ENCODE measurements at places on chromosomes 4 and X.

DNA sequence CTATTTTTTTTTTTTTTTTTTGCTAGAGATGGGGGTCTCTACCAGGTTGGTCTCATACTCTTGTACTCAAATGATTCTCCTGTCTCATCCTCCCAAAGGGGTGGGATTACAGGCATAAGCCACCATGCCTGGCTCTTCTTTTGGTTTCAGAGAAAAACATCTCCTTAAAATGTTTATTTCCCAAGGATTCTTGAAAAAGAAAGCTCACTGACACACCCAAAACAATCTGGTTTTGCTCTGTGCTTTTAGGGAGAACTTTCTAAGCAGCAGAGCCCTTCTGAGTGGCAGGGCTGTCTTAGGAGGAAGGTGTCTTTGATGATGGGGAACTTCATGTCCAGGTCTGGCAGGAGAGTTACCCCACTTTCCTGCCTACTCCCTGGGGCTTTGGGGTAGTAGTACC, 1.2 kb downstream of the SOD3 start:
- no peak overlapping the region for H3K4me3 ChIP-seq
- DNase-seq = no peak
- H3K27ac ChIP-seq = no peak overlapping the region
- H3K27me3 ChIP-seq = peaks cover 14% of the 10 kb centered on the region

GRCh38 chr4:72858328-72858727, 211.2 kb downstream of the COX18 start:
- no peak overlapping the region for H3K4me3 ChIP-seq
- H3K27me3 ChIP-seq = peaks cover 1% of the 10 kb centered on the region
- no peaks in the 10 kb centered on the region for H3K36me3 ChIP-seq
- DNase-seq = no peak
- no peaks in the 10 kb centered on the region for H3K4me1 ChIP-seq

GRCh38 chr4:182560358-182560757, 317.2 kb downstream of the TENM3 start:
- no peak overlapping the region for H3K4me3 ChIP-seq
- no peaks in the 10 kb centered on the region for H3K36me3 ChIP-seq
- H3K4me1 ChIP-seq = no peaks in the 10 kb centered on the region
- H3K27me3 ChIP-seq = peaks cover 7% of the 10 kb centered on the region
- H3K27ac ChIP-seq = no peak overlapping the region

DNA sequence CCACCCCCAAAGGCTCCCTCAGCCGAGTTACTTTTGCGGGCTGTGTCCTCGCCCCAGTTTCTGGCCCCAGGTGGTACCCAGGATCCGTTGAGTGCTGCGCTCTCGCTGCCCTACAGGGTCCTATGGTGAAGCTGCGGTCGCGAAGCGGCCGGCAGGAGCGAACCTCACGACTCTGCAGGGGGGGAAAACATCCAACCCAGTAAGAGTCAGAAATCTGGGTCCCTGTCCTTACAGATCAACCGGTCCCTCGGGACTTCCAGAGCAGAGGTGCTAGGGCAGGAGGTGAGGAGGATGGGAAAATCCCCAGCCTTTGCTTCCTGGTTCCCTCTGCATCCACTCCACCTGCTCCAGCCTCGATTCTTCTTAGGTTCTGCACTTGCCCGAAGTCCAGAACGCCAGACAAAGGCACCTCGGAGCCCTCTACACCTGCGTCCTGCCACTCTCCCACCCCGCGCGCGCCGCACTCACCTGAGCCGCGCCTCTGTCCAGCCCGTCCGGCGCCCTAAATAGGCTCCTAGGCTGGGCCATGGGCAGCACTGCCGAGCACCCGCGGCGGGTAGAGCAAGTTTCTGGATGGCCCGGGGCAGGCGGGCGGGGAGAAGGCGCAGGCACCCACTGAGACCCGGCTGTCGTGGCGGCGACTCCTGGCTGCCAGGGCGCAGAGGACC, at the start of gene HS3ST1:
Gene HS3ST1 (minus strand): TSS at position 664 of the 668 bp plus-strand sequence. CDS start 28,889 bp downstream, outside the sequence.
- H3K27me3 ChIP-seq = no peaks in the 10 kb centered on the region
- no peak for DNase-seq
- no peaks in the 10 kb centered on the region for H3K36me3 ChIP-seq
- peaks cover 25% of the 10 kb centered on the region for H3K4me1 ChIP-seq
- H3K27ac ChIP-seq = peak within 1 kb of the TSS; percentile 64
- peak within 1 kb of the TSS; percentile 87 for H3K4me3 ChIP-seq

- H3K36me3 ChIP-seq = peaks cover 30% of the 10 kb centered on the region
- DNase-seq = no peak
Observed at GRCh38 chr4:150345207-150345744, 236.7 kb upstream of the MAB21L2 start.

DNA sequence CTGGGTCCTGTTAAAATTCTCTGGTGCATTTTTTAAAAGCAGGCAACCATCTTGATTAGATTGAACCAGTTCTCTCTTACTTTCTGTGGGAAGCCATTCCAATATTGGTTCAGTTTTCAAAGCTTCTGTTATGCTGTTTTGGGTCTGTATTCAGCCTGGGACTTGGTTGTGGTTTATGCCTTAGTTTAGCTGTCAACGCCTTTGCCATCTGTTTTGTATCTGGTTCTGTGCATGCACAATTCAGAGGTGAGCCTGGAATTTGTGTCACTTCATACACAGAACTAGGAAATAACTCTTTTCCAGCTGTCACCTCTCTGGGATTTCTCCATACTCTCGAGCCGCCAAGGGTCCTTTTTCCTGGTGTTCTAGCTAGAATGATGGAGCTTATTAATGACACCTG, 46.2 kb downstream of the STAP1 start:
- peaks cover 63% of the 10 kb centered on the region for H3K36me3 ChIP-seq
- no peak overlapping the region for H3K27ac ChIP-seq
- peaks cover 3% of the 10 kb centered on the region for H3K4me1 ChIP-seq

DNA sequence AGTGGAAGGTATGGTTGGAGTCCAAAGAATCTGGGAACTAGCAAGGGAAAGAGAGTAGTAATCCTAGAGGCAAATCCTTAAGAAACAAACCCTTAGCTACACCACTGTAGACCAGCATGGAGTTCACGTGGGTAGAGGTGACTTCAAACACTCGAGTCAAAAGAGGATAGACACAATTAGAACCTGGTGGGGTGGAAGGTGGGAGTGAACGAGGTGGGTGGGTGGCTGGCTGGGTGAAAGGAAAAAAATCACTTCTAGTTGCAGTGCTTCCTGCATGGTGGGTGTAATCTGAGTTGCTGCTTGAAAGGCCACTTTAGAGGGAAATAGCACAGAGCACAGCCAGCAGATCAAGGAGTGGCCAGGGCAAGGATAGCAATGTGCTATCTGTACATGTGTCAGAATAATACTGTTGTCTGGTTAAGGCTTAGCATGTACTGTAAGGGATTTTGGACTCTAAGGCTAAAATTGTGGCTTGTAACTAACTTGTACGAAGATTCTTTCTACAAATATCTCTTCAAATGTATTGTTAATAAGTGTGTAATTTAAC, 356.2 kb downstream of the GRIA2 start:
- H3K27ac ChIP-seq = no peak overlapping the region
- DNase-seq = no peak
- no peaks in the 10 kb centered on the region for H3K27me3 ChIP-seq
- no peaks in the 10 kb centered on the region for H3K4me1 ChIP-seq
- H3K4me3 ChIP-seq = no peak overlapping the region
- no peaks in the 10 kb centered on the region for H3K36me3 ChIP-seq

GRCh38 chr4:142540483-142540804, 305.7 kb downstream of the INPP4B start:
- H3K27me3 ChIP-seq = no peaks in the 10 kb centered on the region
- H3K36me3 ChIP-seq = no peaks in the 10 kb centered on the region
- no peak overlapping the region for H3K4me3 ChIP-seq
- DNase-seq = no peak

DNA sequence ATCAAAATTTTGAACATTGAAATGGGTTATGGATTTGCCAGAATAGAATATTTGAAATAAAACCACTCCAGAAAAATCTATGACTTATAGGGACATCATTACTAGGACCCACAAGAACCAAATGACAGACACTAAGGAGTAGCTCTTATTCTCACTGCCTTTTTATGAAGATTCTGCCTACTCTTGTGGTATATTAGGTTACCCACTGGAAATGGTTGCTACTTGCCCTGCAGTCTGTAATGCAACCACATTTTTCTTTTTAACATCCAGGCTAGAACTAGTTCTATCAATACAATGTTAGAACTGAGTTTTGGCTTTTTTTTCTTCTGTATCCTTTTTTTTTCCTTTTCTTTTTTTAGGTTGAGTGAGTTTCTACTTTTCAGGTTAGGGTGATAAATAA, 158.9 kb downstream of the PPP1R2C start:
- H3K4me3 ChIP-seq = no peak overlapping the region
- H3K4me1 ChIP-seq = peaks cover 17% of the 10 kb centered on the region
- no peak for DNase-seq
- H3K36me3 ChIP-seq = no peaks in the 10 kb centered on the region
- no peaks in the 10 kb centered on the region for H3K27me3 ChIP-seq

DNA sequence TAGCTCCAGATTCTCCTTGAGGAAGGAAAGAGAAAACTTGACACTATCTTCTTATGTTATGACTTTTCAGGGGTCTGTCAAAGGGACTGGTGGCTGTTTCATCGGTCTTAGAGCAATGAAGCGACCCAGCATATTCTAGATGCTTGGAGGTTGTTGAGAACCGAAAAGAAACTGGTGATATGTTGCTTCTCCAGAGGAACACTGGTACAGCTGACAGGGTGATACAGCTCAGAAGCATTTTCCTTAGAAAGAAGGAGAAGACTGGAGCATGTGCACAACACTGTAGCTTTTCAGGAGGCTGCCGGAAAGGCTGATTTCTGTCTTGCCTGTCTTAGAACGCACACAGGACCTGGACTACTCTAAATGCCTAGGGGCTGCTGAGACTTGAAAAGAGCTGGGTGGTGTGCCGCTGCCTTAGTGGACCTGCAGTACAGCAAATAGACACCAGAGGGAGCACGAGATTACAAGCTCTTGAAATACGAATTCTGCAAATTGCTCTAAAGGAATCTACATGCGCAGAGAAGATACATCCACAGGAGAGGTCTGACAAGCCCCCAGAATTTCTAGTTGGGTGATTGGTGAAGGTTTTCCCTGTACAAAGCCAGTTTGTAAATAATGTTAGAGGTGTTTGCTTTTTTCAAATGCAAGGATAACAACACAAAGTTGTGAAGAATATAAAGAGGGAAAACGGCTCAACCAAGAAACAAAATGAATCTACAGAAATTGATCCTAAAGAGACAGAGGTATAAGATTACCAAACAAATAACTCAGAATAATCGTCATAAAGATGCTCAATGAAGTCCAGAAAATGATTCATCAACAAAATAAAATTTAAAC, 223.1 kb upstream of the DMD start:
- no peak overlapping the region for H3K27ac ChIP-seq
- no peaks in the 10 kb centered on the region for H3K4me1 ChIP-seq
- H3K27me3 ChIP-seq = no peaks in the 10 kb centered on the region
- H3K4me3 ChIP-seq = no peak overlapping the region
- H3K36me3 ChIP-seq = no peaks in the 10 kb centered on the region

- DNase-seq = no peak
- no peaks in the 10 kb centered on the region for H3K4me1 ChIP-seq
- peaks cover 2% of the 10 kb centered on the region for H3K27me3 ChIP-seq
Observed at GRCh38 chr4:43987331-43987944, 461.2 kb downstream of the KCTD8 start.

- H3K27me3 ChIP-seq = peaks cover 1% of the 10 kb centered on the region
- no peaks in the 10 kb centered on the region for H3K36me3 ChIP-seq
- no peak overlapping the region for H3K4me3 ChIP-seq
- no peaks in the 10 kb centered on the region for H3K4me1 ChIP-seq
- no peak overlapping the region for H3K27ac ChIP-seq
- DNase-seq = no peak
Observed at GRCh38 chr4:72991873-72992272, 77.6 kb downstream of the COX18 start.

DNA sequence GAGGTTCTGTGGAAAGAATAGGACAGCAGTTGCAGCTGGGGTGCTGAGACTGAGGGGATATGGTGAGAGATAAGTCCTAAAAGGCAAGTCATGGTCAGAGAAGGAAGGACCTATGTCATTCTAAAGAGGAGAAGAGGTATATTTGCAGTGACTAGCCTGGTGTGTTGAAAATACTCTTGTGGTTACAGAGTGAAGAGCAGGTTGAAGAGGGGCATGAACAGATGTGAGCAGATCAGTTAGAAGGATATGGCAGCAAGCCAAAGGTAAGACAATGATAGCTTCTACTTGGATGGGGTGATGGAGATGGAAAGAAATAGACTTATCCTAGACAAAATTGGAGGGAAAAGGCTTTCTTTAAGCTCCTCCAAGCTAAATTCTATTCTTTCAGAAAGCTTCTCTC, 469.8 kb upstream of the CPEB2 start:
- no peaks in the 10 kb centered on the region for H3K36me3 ChIP-seq
- no peak overlapping the region for H3K27ac ChIP-seq
- H3K4me3 ChIP-seq = no peak overlapping the region

DNA sequence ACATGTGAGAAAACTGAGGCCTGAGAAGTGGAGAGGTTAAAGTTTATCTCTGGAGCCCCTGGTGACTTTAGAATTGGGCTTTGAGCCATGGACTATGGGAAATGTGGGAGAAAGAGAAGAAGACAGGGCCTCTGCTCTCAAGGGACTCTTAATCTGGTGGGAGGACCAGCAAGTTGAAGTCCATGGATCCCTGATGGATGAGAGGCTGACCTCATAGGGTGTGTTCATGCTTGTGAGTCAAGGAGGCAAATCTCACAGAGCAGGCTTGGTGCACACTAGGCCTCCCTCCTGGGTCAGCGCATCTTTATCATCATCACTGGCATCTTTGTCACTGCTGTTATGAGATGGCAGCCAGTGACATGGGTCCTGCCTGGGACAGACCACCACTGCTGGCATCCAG, 211.9 kb downstream of the AFAP1 start:
- DNase-seq = no peak
- no peak overlapping the region for H3K4me3 ChIP-seq
- no peak overlapping the region for H3K27ac ChIP-seq

GRCh38 chr4:76035141-76035540, 729 bp downstream of the CXCL11 start:
- no peak overlapping the region for H3K4me3 ChIP-seq
- no peak overlapping the region for H3K27ac ChIP-seq
- no peak for DNase-seq
- H3K36me3 ChIP-seq = no peaks in the 10 kb centered on the region

GRCh38 chr4:1743551-1743950, 22.2 kb downstream of the TACC3 start:
- H3K36me3 ChIP-seq = peaks cover 13% of the 10 kb centered on the region
- H3K27me3 ChIP-seq = no peaks in the 10 kb centered on the region
- H3K27ac ChIP-seq = no peak overlapping the region
- H3K4me1 ChIP-seq = no peaks in the 10 kb centered on the region
- no peak overlapping the region for H3K4me3 ChIP-seq
- no peak for DNase-seq

All from memory B cell (primary cell).